Jurkat, Clone E6-1 (cell line): ENCODE measurements at places on chromosomes 7 and 10.

GRCh38 chr7:38040831-38041230 lies 120.4 kb downstream of the EPDR1 start:
- DNase-seq, result no peak

GRCh38 chr7:27154901-27155815 lies 1.3 kb downstream of the HOXA7 start:
- no peak for DNase-seq

GRCh38 chr10:119755446-119755845 lies 29.6 kb downstream of the INPP5F start:
- DNase-seq, result no peak

DNA sequence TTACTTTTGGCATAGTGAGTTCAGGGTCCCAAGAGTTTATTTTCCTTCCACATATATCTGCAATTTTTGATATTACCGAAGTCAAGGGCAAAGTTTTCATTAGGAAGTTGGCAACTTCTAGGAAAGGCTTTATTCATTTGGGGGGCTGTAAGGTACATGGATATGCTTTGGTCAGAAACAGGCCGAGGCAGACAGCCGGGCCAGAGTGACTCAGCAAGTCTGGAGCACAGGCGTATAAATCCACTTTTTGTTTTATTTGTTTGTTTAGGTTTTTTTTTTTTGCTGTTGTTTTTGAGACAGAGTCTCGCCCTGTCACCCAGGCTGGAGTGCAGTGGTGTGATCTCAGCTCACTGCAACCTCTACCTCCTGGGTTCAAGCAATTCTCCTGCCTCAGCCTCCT lies 3.7 kb downstream of the ZNF680 start:
- no peak for DNase-seq

- no peak for DNase-seq
Observed at GRCh38 chr7:44431091-44431608, 59.3 kb downstream of the NUDCD3 start.

- no peak for DNase-seq
Observed at GRCh38 chr10:122293961-122294380, 22.9 kb downstream of the BTBD16 start.

DNA sequence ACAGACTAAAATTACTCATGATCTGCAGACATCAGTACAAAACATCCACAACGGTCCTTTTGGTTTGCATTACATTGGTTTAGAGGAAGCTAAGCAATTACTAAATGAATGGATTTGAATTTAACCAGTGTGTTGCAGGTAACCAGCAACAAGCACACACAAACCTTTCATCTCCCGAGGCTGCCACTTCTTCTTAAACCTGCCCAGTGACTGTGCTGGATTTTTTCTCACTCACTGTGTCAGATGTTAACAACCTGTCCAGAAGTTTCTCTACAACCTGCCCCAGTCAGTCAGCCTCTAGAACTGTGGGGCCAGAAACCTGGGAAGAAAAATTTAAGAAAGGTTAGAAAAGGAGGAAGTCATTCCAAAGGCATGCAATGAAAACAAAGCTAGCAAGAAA lies 2.4 kb upstream of the MEOX2 start:
- no peak for DNase-seq

GRCh38 chr10:54259104-54259503 lies 541.9 kb downstream of the PCDH15 start:
- no peak for DNase-seq

GRCh38 chr7:91031757-91032156 lies 232.5 kb upstream of the FZD1 start:
- DNase-seq, result no peak

GRCh38 chr10:122304054-122304579 lies 33.0 kb downstream of the BTBD16 start:
- DNase-seq, result no peak

DNA sequence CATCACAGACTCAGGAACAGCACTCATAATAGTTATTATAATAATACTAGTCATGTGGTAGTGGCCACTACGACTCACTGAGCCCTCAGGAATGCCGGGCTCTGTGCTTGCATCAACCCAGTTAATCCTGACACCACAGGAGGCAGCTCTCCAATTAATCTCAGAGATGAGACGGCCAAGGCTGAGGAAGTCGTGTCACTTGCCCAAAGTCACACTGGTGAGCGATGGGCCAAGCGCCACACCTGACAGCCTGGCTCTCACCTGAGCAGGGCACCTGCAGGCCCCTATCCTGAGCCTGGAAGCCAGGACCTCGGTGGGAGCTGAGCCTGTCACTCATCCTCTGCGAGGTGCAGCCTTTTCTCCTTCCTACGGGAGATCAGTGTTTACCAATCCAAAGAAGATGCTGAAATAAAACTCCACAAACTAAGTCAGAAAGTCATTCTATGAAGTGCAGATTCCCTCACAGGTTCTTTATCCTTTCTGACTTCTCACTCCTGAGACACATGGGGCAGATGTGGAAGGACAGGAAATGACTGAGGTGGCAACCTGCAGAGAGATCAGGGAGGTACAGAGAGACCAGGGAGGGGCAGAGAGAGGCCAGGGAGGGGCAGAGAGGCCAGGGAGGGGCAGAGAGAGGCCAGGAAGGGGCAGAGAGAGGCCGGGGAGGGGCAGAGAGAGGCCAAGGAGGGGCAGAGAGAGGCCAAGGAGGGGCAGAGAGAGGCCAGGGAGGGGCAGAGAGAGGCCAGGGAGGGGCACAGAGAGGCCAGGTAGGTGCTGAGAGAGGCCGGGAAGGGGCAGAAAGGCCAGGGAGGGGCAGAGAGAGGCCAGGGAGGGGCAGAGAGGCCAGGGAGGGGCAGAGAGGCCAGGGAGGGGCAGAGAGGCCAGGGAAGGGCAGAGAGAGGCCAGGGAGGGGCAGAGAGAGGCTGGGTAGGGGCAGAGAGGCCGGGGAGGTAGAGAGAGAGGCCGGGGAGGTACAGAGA lies 38.5 kb downstream of the VIPR2 start:
- no peak for DNase-seq

GRCh38 chr7:26202019-26202990 lies 760 bp downstream of the CBX3 start:
- no peak for DNase-seq

GRCh38 chr7:70143075-70144044 lies 545.1 kb downstream of the AUTS2 start:
- DNase-seq, result no peak

DNA sequence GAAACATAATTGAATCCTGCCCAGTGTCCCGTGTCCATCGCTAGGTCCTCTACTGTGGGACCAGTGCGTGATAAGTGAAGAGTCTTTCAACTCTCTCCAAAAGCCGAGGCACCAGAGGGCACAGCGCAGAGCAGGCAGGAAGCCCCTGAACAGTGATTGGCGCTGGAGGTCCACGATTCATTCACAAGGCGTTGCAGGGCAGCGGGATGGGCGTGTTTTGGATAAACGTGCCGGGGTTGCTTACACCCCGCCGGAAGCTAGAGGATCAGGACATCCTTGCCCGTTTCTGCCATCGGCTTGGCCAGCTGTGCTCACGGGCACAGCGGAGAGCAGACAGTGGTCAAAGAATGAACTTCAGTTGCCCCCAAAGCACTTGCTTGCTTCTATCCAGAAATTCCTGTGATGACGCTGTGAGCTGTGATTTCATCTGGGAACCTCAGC lies 86.0 kb upstream of the PFKP start:
- no peak for DNase-seq

DNA sequence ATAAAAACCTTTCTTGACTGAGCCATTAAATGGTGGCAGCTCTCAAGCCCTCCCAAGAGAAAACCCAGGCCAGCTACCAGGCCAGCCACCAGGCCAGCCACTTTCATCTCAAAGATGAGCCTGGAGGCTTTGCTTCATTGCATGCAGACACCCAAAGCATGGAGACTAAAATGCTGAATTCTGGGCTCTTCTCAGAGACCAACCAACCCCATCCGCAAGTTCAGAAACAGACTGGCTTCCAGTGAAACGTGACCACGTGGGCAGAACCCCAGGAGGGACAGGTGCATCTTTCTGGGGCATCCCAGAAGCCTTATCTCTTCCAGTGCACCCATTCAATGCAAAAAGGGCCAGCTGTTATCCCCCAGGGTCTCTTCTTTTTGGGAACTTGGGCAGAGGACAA lies 20.9 kb downstream of the CHST15 start:
- no peak for DNase-seq

DNA sequence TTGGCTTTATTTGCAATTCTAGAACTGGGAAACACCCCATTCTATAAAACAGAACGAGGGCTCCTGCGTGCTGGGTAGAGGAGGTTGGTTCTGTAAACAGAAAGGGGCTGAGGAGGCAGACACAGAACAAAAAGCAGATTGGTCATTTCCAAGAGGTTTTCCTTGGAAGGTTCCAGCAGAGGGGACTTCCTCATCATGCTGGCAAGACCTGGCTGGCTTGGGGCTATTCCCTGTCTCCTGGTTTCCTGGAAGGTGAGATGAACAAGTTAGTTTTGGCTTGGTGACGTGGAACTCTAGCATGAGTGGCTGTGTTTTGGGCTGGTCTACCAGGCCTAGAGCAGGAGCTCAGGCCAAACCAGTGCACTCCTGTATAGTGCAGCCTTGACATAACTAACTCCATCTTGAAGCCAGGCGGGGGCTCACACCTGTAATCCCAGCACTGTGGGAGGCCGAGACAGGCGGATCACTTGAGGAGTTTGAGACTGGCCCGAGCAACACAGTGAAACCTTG lies 26.1 kb upstream of the DNAJB6 start:
- no peak for DNase-seq

GRCh38 chr7:116776610-116777289 lies 85.6 kb upstream of the CAPZA2 start:
- DNase-seq, result no peak
